ENCODE measurements at places on chromosomes 16 and 17. TPM values are rescaled to one million over a fixed set of nuclear protein-coding genes. Genes with fewer than 3 reads are reported as not detected.
A peak's percentile ranks its signal among the peaks of the same experiment; 100 is the strongest.

GRCh38 chr16:51211148-51211547, 60.1 kb upstream of the SALL1 start:
- no peak for DNase-seq

DNA sequence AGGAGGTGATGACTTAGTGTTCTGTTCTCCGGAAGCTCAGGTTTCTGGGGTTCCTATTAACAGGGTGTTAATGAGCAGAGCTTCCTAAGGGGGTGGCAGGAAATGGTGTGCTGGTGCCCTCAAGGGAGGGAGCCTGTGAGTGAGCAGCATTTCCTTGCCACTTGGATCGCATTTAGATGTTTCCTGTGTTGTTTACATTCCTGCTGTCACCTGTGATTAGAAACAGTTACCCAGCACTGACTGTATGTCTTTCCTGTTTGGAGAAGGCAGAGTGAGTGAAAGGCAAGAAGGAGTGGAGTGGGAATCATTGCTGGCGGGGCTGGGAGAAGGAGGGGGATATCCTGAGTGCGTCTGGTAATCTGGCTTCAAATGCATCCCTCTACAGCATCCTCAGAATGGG, 214.6 kb downstream of the CCDC182 start:
- DNase-seq, result no peak

- no peak for DNase-seq
Observed at GRCh38 chr17:75338335-75338734, 49.1 kb upstream of the SLC25A19 start.

DNA sequence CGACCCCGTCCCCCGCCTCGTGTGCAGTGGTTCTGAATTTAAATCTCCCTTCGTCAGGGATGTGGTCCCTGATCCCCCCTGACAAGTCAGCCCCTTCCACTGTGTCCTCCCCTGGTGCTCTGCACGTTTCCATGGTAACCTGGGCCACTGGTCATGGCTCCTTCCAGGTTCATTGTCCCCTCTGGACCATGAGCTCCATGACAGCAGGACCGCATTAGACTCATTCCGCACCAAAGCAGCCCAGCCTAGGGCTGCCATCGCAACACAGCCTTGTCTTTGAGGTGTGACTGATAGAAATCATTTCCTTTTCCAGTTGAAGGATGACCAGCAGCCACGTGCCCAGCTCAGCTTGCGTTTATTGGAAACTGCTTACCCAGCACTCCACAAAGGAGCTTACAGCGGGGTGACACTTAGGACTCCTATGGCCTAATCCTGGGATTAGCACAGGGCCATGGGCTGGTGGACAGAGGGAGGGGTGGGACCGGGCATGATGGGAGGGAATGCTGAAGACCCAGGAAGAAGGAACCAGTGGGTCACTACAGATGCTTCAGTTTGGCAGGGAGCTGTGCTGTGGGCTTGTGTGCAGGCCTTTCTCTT, 7.6 kb downstream of the RCVRN start:
- no peak for DNase-seq

DNA sequence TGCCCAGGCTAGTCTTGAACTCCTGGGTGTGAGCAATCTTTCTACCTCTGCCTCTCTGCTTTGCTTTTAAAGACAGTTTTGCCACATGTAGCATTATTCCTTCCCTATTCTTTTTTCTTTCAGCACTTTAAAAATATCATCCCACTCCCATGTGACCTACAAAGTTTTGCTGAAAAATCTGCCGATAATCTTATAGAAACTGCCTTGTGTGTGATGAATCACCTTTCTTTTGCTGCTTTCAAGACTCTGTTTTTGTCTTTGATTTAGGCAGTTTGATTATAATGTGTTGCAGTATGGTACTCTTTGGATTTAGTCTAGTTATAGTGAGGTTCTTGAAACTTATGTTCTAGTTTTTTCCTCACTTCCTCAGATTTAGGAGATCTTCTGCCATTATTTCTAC, 142.0 kb upstream of the KIF2B start:
- DNase-seq, result no peak

Gene RNF157
- 12.4 TPM for polyA plus RNA-seq

Gene SLC16A13
- 11.6 TPM for polyA plus RNA-seq

Gene IL17C
- not detected for polyA plus RNA-seq

GRCh38 chr17:68106085-68106484, 70.5 kb downstream of the KPNA2 start:
- DNase-seq, result no peak

- DNase-seq, result no peak
Observed at GRCh38 chr17:80843741-80844156, 147.9 kb upstream of the CHMP6 start.

Gene FOXN1
- not detected for polyA plus RNA-seq

GRCh38 chr17:28494445-28495188, 11.5 kb upstream of the FOXN1 start:
- peak; percentile 75 for DNase-seq

Gene ADAP2
- 6.5 TPM for polyA plus RNA-seq

All from kidney (tissue), 22 donors.